NCI-H2081 treated with DMSO at 0.1 percent for 48 hours (cell line): ENCODE measurements at places on chromosomes 6 and 20.

DNA sequence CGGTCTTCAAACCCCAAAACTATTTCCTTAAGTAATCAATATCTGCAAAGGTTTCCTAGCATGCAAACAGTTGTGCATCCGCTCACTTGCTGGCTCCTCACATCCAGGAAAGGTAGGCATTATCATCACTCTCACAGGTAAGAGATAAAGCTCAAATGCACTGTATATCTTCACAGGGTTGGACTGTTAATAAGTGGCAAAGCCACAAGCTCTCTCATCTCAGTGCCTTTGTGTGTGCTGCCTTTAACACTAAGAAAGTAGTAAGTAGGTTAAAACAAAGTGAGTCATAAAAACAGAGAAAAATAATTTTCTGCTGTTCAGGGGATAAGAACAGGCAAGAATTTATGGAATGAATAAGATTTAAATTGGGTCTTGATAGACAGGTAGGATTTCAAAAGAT, 21.3 kb downstream of the MAN1A1 start:
- no peak for DNase-seq

DNA sequence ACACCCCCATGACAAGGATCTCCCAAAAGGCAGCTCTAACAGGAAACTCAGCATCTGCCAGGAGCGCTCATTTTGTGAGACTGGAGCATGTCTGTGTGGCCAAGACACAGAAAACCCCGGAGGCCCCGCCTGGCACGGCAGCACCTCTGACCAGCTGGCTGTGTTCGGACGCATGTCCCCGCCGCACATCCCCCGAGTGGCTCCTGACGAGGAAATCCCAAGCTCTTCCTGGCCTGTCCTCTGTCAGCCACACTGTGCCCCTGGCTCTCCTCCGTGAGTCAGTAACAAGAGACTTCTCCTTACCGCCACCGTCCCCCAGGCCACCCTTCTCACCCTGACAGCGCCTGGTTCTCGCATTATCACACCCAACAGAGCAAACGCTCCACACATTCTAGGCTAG, 14.4 kb downstream of the SLC2A4RG start:
- no peak for DNase-seq

DNA sequence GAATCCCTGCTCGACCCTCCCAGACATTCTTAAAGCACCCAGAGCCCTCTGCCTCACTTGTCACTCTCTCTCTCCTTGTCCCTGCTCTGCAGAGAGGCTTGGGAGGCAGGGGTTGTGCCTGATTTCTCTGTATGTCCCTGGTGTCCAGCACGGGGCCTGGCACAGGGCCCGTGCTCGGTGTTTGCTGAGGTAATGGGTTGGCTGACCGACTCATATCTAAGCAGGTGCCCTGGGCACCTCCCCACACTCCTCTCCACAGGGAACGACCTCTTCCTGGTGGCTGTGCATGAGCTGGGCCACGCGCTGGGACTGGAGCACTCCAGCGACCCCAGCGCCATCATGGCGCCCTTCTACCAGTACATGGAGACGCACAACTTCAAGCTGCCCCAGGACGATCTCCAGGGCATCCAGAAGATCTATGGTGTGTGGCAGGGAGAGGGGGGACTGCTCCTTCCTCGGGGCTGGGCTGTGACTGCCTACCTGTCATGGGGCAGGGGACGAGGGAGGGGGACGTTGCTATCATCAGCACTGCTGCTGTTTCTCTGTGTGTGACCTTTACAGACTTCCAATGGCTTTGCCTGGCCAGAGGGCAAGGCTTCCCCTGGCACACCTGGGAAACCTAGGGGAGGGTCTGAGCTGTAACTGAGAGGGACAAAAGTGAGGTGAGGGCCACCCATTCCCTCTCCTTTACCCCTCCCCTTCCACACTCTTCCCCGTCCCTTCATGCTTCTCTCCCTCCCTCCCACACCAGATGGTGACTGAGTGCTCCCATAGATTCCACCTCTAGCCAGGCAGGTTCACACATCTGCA, 14.2 kb downstream of the MMP24OS start:
- DNase-seq: no peak

DNA sequence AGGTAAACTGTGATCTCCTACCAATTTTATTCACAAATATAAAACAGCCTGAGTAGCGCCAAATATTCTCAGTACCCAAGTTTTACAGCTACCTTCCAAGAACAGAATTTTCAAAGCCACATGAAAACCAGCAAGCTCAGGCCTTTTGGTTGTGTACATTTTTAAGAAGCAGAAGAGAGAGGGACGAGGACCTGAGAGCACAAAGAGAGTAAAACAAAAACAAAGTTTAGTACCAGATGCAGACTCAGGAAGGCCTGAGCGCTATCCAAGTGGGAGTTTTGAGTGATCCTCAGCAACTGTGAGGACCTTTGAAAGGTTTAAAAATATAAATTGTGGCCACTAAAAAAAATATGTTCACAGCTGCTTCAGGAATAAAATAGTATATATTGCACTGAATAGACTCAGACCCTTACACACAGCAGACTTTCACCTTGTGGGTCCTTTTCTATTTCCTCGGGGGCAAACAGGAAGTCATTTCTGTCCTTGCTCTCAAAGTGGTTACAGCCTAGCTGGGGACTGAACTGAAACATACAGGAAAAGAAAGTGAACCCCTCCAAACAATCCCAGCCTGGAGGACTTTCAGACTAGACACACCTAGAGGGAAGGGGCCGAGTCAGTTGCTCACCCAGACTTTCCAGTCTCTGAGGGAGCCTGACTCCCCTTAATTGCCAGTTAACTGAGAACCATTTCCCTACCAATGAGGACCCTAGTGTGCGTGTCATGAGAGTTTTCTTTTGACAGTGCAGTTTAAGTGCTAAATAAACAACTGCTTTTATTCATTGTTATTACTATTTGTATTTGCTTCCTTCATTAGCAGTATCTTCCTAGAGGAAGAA, 48.5 kb upstream of the NT5E start:
- DNase-seq: no peak

GRCh38 chr6:128509709-128510108, 10.7 kb downstream of the PTPRK start:
- no peak for DNase-seq

DNA sequence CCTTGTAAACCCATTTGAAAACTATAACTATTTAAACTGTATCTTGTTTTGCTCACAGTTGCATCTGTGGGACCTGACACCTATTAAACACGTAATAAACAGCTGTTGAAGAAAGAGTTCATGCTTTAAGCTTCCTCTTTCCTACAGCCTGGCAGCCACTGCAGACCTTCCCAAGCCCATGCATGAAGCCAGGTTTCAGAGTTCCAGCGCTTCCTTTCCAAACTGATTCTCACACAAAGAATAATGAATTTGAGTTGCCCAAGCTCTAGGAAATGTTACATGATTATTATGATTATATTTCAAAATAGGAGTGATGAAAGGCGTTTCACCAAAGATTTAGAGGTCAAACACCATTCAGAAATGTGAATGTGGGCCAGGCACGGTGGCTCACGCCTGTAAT, 3.7 kb downstream of the AGPAT4 start:
- no peak for DNase-seq

DNA sequence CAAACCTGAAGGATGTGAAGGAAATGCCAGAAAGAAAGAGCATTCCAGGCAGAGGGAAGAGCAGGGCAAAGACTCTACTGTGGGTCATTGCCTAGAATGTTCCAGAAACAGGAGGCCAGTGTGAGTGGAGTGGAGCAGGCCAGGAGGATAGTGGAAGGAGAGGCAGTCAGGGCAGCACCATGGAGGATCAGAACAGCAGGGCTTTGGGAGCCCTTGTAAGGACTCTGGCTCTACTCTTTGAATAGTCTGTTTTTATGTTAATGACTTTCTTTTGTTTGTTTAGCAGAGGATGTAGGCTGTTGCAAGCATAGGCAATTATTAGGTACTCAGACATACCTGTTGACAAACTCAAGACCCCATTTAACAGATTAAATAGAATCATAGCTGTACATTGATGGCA, 23.6 kb upstream of the FBXL4 start:
- no peak for DNase-seq

GRCh38 chr20:21361266-21361665, 36.1 kb downstream of the NKX2-4 start:
- DNase-seq: no peak

DNA sequence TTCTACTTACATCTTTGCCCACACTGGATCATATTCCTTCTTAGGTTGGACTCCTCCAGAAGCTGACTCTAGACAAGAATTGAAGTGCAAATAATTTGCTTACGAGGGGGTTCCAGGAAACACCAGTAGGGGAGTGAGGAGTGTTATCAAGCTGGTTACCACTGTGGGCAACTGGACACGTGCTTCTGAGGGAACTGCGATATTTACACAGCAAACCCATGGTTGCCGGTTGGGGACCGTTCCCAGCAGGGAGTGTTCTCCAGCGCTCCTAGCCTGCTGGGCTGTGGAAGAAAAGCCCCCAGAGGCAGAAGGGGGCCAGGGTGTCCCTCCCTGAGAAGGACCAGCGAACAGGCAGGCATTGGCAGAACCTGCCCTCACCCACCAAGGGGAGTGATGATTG, 21.7 kb downstream of the MDFI start:
- no peak for DNase-seq

DNA sequence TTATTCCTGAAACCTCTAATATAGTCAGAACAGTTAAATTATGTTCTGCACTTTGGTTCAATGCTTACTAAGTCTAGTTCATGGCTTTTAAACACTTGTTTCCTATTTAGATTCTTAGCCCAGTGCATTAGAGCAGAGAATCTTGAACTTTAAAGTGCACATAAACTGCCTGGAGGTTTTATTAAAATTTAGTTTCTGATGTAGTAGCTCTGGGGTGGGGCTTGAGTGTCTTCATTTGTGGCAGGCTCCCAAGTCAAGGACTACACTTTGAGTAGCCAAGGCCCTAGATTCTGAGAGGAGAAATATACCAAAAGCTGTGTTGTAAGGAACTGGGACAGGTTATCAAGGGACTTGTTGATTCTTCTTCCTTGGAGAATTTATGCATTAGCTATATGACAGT, 1604.2 kb downstream of the KHDRBS2 start:
- no peak for DNase-seq

GRCh38 chr6:149567945-149568585, 1.9 kb downstream of the GINM1 start:
- DNase-seq: no peak

GRCh38 chr20:58020656-58021454, 207.6 kb downstream of the ANKRD60 start:
- DNase-seq: no peak

GRCh38 chr6:136359851-136360250, 70.2 kb upstream of the BCLAF1 start:
- DNase-seq: no peak

DNA sequence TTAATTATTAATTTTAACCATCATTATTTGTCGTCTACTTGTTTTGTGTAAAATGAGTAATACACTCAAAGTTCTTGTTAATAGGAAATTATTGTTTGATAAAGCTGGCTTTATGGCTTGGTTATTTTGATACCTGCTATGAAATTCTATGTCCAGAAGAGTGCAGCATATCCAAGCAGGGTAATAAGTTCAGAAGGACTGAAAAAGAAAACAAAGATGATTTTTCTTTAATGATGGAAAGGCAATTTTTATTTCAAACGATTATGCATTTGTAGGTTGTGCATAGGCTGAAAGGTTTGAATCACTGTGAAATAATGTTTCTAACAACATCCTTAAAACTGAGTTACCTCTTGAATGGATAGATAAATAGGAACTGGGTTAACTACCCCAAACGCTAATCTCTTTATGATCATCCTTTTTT, 1.4 kb upstream of the MAN1A1 start:
- no peak for DNase-seq

DNA sequence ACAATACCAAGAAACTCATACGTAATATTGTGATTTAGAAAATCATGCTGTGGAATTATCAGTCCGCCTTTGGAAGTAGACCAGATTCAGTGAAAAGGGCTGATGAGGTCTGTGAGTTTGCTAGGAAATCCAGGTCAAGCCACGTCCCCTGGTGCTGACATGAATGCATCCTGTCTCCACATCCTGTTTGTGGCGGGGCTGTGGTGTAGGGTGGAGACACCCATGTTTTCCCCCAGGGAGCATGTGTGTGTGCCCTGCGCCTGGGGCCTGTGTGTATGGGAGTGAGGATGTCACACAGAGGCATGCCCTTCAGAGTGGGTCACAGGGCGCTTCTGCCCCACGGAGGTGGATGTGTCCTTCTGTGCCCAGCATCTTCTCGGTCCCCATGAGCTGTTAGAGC, 109.1 kb downstream of the SASH1 start:
- DNase-seq: no peak

DNA sequence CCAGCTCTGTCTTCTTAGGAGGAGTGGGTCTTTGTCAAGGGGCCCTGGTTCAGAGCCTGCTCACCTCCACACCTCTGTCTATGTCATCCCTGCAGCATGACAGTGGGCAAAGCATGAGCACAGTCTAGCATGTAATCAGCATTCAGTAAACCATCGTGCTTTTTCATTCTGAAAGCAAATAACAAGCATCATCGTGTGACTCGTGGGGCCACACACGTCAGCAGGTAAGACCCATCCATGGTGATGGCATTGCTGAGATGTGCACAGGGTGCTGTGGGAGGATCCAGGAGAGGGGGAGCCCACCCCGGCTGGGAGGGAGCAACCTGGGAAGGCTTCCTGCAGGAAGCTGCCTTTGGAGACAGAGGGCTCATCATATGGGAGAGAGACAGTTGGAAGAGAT, 106.7 kb downstream of the TMEM242 start:
- no peak for DNase-seq

- no peak for DNase-seq
These were observed 52.9 kb upstream of the UFL1 start for GRCh38 chr6:96468681-96469224.

DNA sequence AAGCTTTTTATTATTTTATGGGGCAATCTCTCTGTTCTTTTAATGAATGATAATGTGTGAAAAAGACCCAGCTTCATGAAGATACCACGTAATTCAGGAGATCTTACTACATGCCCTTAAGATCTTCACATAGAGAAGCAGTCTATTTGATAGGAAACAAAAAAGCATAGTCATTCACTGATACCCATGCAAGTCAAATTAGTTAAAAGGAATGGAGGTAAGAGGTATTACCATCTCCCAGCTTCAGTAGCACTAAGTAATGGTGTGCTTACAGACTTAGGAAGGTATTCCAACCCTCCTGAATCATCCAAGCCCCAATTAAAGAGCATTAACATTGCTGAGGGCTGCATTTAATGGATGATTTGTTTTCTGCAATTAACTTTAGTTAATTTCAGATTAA, 364.7 kb downstream of the SYNE1 start:
- no peak for DNase-seq
